Hypothalamus (tissue), 51 donors: ENCODE measurements at places on chromosomes 7 and 10.

- no peak for DNase-seq
Observed at GRCh38 chr7:94632338-94633013, 23.5 kb downstream of the SGCE start.

DNA sequence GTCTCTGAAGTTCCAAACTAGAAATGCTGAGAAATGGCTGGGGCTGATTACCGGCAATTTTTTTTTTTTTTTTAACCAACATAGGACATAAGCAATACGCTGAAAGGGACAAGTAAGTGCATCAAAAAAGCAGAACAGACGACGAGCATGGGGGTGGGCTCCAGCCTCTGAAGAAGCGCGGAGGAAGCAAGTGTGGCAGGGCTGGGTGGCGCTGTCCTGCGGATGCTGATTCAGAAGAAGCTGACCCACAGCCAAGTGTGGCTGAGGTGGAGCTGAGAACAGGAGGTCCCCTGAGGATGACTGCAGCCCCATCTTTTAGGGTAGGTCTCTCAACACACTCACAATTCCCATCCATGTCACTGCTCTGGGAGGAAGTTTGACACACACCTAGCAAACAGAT is 65.6 kb downstream of the CTBP2 start:
- no peak for DNase-seq

DNA sequence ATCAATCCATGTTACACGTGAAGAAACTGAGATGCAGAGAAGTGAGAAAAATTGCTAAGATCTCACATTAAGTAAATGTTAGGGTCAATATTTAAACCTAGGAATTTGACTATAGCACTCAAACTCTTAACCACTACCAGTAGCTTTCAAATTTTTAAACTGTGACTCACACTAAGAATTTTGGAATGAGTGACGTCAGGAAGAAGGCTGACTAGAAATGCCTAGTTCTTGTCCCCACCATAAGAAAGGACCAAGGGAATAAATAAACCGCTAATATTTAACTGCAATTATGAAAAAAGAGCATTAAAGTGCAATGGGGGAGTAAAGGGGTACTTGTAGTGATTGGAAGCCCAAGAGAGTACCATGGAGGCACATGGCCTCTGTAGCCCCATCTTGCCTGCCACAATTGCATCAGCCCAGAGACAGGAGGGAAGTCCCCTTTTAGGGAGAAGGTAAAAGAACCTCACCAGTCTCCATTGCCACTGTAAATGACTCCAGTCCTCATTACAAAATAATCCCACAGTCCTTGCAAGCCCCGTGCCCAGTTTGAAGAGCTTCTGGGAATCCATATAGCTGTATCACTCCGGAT is 3.5 kb upstream of the AKR1B1 start:
- no peak for DNase-seq

DNA sequence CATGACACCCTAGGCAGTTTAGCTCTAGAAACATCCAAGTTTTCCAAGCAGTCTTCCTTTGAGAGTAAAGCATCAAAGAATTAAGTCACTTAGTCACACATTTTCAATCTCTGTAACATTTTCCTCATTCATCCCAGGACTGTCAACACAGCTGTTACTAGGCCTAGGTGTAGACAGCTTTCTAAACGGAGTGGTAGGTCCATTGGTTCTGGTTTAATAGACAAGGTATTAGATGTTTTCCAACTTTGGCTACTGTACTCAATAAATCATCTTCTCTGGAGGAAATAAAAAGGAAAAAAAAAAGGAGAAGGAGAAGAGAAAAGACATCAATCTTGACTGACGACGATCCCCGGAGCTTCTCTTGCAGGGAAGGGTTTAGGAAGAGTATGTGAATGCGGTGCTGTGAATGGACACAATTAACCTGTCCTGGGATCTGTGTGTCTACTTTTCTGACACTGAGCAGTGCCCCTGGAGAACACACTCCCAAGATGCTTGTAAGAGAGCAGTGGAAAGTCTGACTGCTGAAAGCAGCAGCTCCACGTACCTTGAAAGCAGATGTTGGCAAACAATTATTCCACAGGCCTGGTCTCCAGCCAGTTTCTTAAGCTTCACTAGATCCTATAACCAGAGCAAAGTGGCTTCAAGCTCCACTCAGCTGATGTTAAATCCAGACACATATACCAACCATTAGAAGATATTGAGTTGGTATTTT is 59.1 kb downstream of the CXCL12 start:
- no peak for DNase-seq

DNA sequence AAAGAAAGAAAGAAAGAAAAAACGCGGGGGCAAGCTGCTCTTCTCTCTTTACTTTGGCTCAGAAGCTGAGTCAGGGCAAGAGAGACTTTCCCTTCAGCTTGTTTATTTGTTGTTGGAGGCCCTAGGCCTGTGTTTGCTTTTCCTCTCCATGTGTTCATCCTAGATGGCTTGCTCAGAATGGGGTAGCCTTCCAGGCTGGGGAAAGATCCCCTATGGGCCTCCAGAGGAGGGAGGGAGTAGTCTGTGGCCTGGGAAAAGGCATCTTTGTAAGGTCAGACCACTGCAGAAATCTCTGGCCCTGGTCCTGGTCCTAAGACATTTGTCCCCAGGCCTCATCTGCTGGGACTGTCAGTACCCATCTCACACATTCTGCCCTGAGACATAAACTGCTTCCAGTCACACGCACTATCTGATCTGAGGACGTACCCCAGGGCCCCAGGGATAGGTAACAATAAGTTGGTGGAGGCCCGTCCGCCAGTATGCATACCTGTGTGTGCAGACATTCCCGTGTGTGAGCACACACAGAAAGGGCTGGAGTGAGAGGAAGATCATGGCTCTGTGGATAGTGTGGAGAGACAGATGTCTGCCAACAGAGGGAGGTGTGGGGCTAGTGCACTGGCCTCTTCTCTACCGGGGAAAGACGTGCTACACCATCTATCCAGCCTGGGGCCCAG is 4.9 kb upstream of the SCD start:
- peak; percentile 21 for DNase-seq

DNA sequence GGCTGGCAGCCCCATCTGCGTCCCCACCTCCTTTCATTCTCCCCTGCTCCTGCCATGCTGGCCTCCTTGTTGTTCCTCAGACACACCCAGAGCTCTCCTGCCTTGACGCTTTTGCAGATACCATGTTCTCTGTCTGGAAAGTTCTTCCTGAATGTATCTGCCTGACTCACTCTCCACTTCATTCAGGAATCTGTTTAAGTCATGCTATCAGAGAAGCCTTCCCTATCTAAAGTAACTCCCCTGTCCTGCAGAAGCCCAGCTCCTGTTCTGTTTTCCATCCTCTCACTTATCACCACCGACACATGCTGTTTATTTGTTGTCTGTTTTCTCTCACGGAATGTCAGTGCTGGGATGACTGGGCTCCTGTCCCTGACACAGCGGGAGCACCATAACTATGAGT is 82.0 kb downstream of the AFAP1L2 start:
- no peak for DNase-seq

- no peak for DNase-seq
Observed at GRCh38 chr10:70169649-70170364, 507 bp downstream of the SAR1A start.

DNA sequence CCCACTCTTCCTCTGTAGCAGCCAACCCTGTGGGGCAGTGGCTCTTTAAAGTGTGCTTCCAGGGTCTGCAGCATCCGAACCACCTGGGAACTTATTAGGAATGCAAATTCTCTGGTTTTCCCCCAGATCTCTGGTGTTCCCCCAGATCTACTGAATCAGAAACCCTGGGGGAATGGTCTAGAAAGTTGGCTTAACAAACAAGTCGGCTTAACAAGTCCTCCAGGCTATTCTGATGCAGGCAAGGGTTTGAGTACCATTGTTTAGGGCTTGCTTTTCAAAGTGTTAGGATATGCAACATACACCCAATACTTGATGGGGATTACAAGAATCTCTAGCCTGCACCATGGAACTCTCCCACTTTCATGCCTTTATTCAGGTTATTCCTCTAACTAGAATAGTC is 126.3 kb downstream of the RALA start:
- no peak for DNase-seq

DNA sequence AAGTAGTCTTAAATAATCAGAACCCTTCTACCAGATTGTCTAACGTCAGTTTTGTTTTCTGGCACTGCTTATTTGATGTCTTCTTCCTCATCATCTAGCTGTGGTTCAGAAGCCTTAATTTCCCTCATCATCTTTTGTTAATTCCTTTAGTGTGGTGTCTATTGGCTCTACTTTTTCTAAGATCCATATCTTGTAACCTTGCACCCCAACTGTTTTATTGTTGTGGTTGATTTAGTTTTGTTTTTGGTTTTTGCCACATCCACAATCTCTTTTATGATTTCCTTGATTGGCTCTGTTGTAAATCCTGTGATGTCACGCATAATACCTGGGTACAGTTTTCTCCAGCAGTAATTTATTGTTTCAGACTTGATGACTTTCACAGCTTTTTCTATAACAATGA is 463.5 kb upstream of the TEX47 start:
- no peak for DNase-seq

DNA sequence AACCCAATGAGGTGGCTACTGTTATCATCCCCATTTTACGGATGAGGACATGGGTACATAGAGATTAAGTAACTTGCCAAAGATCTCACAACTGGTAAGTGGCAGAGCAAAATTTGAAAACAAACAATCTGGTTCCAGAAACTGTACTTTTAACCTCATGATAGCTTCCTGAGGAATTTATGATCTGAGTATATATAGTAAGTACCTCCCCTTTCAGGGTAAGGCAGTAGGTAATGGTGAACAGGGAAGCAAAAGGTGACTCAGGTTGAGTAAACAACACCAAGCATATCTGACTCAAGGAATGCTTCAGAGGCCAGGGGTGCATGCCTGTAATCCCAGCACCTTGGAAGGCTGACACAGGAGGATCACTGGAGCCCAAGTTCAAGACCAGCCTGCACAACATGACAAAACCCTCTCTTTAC is 21.1 kb downstream of the KLLN start:
- DNase-seq = no peak

GRCh38 chr10:75475460-75476182 is 44.2 kb downstream of the LRMDA start:
- DNase-seq = no peak

GRCh38 chr7:18489624-18490023 is 5.9 kb upstream of the HDAC9 start:
- DNase-seq = no peak

GRCh38 chr10:33208166-33208565 is 126.3 kb downstream of the NRP1 start:
- no peak for DNase-seq

DNA sequence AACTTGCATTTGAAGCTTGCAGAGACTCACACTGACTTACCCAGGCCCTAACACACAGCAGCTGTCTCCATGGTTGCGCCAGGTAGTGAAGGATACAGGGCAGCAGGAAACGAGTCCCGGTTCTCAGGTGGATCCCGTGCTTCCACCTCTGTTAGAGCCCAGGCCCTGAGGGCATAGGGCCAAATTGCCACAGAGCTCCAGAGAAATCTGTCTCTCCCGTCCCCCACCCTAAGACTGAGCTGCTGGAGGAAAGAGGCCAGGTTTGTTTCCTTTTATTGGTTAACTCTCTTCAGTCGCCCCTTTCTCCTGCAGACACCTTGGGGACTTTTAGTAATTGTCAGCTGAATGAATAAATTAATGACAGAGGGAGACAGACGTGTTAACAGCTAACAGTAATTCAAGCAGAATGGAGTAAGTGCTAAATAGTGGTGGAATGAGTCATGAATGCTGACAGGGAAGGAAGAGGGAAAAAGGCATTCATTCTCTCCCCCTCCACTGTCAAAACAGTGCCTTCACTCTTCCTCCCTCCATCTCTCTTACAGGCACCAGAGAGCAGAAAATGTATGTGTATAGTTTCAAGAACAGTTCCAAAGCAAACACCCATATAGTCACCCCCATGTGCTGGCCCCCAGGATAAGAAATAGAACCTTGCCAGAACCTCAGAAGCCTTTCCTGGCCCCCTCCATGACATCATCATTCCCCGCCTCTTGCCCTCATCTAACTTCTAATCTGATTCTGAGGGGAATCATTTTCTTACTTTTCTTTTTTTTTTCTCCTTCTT is 16.8 kb upstream of the DLG5 start:
- DNase-seq = no peak

DNA sequence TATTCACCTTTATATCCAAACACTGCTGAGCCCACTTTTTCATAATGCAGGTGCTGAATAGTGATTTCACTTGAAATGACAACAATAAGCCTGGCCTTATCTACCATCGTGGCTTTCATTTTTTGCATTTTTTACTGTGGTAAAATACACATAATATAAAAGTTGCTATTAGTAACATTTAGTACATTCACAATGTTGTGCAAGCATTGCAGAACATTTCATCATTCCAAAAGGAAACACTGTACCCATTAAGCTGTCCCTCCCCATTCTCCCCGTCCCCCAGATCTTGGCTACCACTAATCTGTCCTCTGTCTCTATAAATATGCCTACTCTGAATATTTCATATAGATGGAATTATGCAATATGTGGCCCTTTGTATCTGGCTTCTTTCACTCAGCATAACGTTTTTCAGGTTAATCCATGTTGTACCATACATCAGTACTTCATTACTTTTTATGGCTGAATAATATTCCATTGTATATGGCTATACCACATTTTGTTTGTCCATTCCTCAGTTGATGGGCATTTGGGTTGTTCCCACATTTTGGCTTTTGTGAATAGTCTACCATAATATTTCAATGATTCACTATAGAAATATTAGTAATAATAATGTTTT is 68.5 kb upstream of the ARID5B start:
- DNase-seq = no peak

- DNase-seq = no peak
Observed at GRCh38 chr7:17233603-17234002, 64.8 kb upstream of the AHR start.

GRCh38 chr10:100996678-100997359 is 2.8 kb upstream of the LZTS2 start:
- no peak for DNase-seq

GRCh38 chr10:51363415-51363814 is 289.1 kb downstream of the PRKG1 start:
- DNase-seq = no peak

GRCh38 chr7:1290026-1290678 is 57.5 kb downstream of the UNCX start:
- DNase-seq = peak; percentile 34

GRCh38 chr7:50300336-50300735 is 4.2 kb upstream of the IKZF1 start:
- DNase-seq = no peak
